A549 treated with CORT108297 at 1 μM for 4 hours (cell line): ENCODE measurements at places on chromosomes 7 and 10. TPM values are rescaled to one million over a fixed set of nuclear protein-coding genes. Genes with fewer than 3 reads are reported as not detected.

The MARVELD1 gene
- total RNA-seq: 38.2 to 49.0 TPM (median 42.4 TPM) in 5 replicates

The KMT2E gene
- 13.6 to 20.6 TPM (median 18.9 TPM) in 5 replicates for total RNA-seq

The PRKCQ gene
- total RNA-seq: 4.0 to 4.8 TPM (median 4.2 TPM) in 5 replicates

The FAM237B gene
- not detected in 5 replicates for total RNA-seq

The ANKRD1 gene
- total RNA-seq: 6.5 to 14.5 TPM (median 9.4 TPM) in 5 replicates

The LEP gene
- total RNA-seq: not detected in 5 replicates

The ZCCHC24 gene
- 3.3 to 5.2 TPM (median 4.3 TPM) in 5 replicates for total RNA-seq

The CCDC136 gene
- total RNA-seq: 1.7 to 3.0 TPM (median 2.4 TPM) in 5 replicates

The ANKRD30A gene
- total RNA-seq: 0.52 to 0.94 TPM (median 0.72 TPM) in 5 replicates

The TMEM196 gene
- total RNA-seq: not detected in 5 replicates

The TRPV5 gene
- total RNA-seq: not detected in 5 replicates

The CCDC172 gene
- not detected in 5 replicates for total RNA-seq

The RADIL gene
- total RNA-seq: 1.3 to 2.8 TPM (median 2.1 TPM) in 5 replicates

The NPFFR1 gene
- total RNA-seq: not detected in 5 replicates

The GSDME gene
- 30.2 to 40.2 TPM (median 34.1 TPM) in 5 replicates for total RNA-seq
